ENCODE measurements at places on chromosomes 16 and 17.
A peak's percentile ranks its signal among the peaks of the same experiment; 100 is the strongest.

GRCh38 chr17:82957469-82957795, 117.6 kb upstream of the ZNF750 start:
- DNase-seq: no peak

DNA sequence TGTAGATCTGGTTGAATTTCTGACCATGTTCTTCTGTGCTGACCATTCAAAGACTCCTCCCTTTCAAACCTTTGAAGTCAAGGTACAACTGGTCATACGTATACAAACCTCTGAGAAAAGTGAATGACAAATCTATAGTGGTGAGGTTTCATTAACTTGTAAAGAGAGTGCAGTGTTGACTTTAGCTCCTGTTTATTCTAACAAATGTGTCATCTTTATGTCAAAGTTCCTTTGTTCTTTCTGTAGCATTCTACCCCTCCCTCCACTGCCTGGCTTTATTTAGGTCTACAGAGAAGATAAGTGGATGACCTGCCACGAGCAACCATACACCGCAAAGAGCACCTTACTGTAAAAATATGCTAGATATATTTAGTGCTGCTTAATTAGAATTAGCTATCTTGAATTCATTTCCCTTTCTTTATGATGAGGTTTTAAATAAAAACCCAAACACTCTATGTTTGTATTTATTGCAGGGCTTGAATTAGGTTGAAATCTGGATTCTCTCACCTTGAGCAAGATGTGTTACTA, 520.0 kb upstream of the CDH11 start:
- no peak for DNase-seq

- no peak for DNase-seq
These were observed 471.2 kb upstream of the HSBP1 start for GRCh38 chr16:83336603-83337002.

GRCh38 chr16:175011-175949, 1.2 kb upstream of the HBA1 start:
- DNase-seq: no peak

DNA sequence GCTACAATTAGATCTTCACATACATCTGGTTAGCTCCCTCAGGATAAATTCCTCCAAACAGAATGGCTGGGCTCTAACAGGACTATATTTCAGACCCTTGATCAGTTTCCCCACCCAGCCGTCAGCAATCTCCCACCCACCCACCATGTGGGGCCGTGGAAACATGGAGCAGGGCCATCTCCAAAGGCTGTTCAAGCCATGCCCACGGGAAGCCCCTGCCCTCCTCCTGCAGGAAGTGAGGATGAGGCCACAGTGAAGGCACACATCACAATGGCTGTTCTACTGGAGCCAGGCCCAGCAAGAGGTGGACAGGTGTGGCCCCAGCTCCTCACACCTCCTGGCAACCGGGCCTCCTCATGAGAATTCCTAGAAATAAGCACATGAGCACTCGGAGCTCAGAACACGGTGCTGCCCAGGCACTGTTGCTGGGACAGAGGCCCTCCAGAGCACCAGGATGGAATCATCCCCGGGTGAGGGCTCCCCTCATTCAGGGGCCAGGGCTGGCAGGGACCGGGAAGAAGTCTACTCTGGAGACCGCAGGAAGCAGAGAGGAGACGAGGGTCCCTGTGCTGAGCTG, at the start of gene LITAFD:
TSS of gene LITAFD (plus strand) at position 311 of the 577 bp plus-strand sequence. CDS start 2,005 bp downstream, outside the sequence.
- DNase-seq: no peak

DNA sequence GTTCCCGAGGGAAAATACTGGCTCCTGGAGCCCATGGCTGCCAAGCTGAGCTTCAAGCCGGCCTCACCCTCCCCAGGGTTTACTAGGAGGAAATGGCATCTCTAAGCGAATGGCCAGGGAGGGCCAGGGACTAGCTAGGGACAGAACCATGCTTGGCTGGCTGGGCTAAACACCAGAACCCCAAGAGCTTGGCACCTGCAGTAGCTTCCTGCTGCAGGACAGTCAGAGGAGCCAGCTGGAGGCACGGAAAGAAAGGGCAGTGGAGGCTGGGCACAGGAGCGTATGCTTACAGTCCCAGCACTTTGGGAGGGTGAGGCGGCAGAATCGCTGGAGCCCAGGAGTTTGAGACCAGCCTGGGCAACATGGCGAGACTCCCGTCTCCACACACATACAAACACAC, 33.7 kb downstream of the PEMT start:
- DNase-seq: no peak

GRCh38 chr17:15377616-15378015, 36.2 kb upstream of the TEKT3 start:
- DNase-seq: no peak

DNA sequence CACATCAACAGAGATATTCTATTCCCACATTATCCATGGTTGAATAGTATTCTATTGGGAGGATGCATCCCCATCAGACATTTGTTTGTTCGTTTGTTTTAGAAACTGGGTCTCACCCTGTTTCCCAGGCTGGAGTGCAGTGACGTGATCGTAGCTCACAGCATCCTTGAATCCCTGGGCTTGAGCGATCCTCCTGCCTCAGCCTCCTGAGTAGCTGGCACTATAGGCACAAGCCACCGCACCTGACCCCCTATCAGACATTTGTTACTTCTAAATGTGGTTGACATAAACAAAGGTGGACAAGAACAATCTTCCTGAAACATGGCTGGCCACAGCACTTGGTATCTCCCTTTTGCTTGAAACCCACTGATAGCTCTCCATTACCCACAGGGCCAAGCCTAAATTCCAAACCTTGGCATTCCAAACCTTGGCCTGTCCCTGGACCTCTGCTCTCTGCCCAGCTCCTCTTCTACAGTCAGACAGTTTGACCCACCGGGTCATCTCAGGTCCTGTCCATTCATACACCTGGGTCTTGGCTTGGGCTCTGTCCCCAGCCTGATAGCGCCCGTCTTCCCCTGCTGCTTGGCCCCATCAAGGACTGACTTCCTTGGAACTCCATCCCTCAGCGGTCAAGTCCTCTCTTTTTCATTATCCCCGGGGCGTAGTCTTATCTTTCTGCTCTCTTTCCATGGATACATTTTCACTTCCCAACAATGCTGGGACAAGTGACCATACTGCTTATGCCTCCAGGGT, 1.5 kb upstream of the PRR29 start:
- DNase-seq: no peak

- no peak for DNase-seq
These were observed 87.1 kb downstream of the STX8 start for GRCh38 chr17:9488556-9488955.

GRCh38 chr16:15757630-15758251, 99.1 kb downstream of the MYH11 start:
- DNase-seq: no peak

DNA sequence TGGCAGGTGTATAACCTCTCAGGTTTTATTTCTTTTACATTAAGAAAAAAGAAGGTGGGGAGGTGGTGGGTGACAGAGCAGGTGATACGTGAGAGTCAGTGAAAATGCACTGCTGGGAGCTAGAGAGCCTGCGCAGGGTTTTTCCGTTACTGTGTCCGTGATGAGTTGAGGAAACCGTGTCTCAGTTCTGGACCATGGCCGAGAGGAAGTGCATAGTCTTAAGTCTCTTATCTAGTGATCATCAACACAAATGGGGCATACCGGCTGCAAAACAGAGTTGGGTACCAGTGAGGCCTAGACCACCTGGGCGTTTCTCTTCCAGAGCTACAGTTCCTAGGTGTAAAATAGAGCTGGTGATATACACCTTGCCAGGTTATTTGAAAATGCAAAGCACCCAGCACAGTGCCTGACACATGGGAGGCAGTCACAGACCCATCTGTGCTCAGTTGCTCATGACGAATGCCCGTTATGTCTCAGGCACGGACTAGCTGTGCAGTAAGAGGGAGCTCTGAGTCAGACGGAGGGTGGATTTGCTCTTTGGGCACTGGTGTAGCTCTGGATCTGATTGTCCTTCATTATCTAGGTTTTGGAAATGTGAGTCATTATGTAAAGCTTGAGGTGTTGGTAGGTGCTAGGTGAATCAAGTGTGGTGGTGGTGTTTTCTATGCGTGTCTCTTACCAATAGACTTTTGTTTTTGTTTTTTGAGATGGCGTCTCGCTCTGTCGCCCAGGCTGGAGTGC, 60.9 kb downstream of the RPTOR start:
- no peak for DNase-seq

- no peak for DNase-seq
These were observed 1.3 kb upstream of the KCTD13 start for GRCh38 chr16:29927070-29927905.

DNA sequence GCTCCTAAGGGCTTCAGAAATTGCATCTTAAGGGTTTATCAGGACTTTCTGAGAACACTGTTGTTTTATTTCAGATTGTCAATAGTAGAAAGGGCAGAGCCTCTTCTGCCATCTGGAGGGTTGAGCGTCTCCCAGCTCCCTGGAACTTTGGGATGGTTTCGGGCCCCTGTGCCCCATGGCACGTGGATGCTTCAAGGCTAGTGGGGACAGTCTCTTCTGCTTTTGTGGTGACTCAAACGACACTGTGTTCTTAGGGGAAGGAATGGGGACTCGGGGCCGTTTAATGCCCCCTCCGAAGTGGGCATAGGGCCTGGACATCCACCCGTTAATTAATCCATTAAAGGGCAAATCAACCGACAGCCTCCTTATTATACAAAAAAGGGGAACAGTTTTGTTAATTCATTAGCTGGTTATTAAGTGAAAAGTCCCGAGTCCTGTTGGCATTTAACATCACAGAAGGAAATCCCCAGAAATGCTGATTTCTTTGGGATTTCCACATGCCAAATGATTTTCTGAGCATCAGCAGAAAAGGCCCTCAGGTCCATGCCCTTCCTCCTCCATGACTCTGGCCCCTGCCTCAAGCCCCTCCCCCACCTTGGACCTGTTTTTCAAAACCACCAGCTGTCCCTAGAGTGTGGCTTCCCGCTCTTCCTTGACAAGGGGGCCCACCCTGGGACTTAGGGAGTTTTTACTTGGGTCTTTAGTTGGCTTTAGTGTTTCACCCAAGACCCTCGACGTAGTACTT, 68.7 kb downstream of the ARSG start:
- DNase-seq: no peak

GRCh38 chr16:74249846-74250245, 46.8 kb upstream of the PSMD7 start:
- DNase-seq: no peak

DNA sequence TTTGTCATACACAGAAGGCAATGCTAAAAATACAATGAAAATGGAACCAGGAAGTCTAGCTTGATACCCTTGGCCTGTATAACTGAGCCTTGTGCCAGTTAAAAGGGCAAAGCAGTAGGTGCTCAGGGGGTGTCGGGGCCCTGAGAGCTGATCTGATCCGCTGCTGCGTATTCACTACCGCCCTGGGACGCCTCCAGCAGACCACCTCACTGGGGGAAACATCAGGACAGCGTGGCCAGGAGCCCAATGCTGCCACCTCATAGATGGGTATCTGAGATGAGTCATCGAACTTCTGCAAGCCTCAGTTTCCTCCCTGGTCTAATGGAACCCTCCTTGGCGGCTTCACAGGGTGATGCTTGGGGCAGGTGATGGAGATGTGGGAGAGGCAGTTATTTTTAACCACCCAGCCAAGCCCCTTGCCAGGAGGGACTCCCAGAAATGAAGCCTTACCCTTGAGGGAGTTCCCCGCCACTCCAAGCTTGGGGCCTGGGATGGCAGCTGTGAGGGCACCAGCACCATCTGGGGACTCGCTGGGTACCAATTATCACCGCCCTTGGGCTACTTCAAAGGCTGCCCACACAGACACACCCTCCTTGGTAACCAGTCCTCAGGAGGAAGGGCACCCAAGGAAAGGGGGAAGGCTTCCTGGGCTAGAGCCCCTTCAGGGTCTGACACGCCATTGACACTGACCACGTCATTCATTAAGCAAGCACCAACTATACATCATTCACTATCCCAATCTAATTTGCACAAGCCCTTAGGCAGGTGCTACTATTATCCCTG, 7.8 kb downstream of the DEXI start:
- DNase-seq: no peak

DNA sequence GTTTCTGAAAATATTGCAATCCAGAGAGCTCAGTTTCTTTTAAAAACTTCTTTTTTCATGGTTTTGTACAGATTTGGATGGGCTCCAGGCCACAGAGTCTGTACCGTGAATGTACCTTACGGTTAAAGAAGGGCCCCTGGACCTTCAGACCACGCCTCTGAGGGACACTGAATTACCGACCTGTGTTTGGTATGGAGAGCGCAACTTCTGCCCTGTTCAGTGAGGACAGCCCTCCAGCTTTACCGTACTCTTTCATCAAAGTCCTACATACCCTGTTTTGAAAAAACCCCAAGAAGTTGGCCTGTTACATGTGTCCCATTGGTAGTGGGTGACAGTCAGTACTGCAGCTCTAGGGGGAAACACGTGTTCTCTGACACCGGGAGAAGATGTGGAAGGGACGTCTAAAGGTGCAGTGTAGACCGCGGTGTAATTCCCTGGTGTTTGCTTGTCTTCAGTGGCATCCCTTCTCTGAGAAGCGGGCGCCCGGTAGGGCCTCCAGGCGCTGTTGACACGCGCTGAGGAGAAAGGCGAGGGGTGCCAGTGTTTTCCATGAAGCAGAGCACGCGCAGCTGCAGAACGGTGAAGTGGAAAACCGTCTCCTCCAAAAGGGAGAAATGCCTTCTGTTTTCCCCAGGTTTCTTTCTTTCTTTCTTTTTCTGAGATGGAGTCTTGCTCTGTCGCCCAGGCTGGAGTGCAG, 6.2 kb downstream of the PGS1 start:
- no peak for DNase-seq

DNA sequence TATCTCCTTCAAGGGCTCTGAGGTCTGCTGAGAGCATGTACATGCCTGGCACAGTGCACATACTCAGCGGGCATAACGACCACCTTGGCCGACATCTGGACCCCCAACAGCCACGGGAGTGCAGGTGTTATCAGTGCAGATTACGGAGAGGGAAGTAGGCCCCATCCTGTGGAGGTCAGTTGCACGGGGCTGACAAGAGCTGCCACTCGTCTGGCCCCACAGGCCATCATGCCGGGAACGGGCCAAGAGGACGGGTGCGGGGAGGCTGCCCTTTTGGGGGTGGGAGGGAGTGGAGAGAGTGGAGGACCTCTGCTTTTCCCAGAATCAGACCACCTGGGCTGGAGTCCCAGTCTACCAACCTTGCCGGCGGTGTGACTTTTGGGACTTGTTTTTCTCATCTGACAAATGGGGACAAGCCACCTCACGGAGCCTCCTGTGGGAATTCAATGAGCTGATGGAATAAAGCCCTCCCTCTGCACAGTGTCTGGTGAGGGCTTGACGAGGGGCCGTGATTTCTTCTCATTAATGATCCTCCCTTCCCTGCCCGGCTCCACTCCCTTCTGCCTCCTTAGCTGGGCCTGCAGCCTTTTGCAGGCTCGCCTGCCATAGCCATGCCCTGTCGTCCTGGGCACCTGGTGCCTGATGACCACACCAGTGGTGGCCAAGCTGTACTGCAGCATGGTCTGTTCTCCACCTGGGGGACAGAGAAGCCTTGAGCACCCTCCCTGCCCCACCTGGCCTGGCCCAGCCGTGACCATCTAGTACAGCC, 4.6 kb downstream of the PRSS33 start:
- DNase-seq: no peak

GRCh38 chr17:60139438-60140285, 10.1 kb upstream of the CA4 start:
- DNase-seq: peak; percentile 24
